ENCODE measurements at places on chromosomes 7 and 10.

DNA sequence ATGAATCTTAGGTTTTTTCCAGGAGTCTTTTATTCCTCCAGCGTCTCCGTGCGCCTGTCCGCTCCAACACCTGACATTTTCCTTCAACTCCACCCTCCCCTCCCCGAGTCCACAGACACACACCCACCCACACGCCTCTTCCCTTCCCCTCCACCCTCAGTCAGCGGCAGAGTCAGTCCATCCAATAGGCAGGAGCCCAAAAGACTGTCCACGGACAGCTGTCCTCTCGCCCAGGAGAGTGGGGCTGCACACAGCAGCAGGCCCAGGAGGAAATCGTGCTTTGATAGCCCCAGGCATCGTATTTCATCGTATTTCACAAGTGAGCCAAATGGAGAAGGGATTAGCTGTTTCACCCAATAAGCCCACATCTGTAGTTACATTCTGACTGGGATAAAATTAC, 285.1 kb downstream of the ZEB1 start:
- no peak for DNase-seq

DNA sequence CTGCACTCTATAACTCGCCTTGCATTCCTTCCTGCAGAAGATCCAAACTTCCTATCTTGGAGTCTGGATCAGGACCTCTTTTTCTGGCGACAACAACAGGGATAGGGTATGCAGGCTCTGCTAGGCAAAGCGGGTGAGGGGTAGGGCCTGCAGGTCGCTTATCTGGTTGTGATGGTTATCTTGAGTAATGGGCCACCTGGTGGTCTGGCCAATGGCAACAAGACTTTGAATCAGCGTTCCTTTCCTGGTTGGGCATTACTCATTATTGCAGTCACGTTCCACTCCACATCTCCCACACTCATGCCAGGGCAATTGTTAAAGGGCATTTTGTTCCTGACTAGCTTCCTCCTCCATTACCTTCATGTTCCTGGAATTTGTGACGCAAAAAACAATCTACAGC, 48.4 kb upstream of the PLXDC2 start:
- no peak for DNase-seq

DNA sequence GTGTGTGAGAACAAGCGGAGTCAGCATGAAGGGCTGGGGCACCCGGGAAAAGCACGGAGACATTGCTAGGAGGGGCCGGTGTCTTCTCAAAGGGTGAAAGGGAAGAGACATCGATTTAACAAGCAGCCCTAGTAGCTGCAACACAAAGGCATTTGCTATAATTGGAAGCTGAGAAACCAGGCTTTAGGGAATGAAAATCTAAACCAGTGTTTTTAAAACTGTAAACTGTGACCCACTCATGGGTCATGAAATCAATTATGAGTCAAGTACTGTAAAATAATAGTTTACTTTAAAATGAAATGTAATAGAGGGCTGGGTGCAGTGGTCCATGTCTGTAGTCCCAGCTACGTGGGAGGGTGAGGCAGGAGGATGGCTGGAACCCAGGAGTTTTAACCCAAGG, 128.7 kb upstream of the RHEB start:
- DNase-seq, result no peak

DNA sequence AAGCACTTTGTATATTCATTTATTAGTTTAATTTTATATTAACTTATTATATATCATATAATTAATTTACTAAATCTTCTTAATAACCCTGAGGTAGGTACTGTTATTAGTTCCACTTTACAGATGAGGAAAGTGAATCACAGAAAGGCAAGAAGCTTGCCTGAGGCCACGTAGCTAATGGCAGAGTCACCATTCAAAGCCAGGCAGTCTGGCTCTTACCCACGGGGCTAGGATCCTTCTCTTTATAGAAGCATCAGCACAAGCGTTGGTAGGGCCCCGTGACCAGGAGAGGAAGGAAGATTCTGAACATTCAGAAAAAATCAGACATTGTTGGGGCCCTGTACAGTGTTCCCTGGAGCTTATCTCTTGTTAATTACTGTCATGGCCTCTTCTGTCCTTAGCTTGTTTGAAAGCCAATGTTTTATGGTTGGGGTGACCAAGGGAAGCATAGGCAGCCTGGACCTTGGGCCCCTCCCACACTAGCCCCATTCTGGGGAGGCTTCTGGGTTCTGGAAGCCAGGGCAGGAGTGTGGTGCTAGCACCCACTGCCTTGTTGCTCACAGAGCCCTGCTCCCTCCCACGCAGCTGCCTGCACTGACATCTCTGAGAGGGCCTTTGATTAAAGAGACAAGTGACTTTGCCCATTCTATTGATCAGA, 31.1 kb upstream of the SLF2 start:
- DNase-seq, result no peak

DNA sequence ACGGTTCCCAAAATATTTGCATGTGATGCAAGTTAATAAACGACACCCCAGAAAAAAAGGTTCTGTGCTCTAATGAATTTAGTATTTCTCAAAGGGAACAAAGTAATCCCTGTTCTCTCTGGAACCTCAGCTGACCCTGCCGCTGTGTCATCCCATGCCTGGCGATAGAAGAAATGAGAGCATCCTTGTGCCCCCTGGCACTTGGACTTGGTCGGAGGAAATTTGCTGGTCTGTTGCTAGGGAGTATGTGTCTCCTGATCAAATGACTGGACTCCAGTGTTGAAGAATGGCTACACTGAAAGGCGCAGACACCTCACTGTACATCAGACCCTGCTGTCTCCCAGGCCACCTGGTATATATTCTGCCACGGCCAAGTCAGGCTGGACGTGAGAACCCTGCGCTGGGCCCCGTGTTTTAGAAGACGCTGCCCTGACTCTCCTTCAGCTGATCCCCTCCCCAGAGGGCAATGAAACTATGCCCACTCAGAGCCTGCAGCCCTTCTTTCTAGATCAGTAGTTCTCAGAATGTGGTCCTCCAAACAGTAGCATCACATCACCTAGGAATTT, 67.2 kb downstream of the THNSL1 start:
- no peak for DNase-seq

DNA sequence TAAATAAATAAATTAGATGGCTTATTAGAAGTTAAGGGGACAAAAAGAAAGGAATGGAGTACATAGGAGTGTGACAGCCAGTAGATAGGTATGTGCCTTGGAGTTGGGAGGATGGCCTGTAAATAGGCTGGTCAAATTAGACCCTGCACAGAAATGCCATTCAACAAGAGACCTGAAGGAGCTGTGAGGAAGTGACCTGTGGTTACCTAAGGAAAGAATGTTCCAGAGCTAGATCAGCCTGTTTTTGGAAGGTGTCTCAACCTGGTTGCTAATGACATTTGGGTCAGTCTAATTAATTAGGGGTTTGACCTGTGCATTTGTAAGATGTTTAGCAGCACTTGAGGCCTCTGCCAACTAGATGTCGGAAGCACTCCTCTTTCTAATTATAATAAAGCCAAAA, 315.3 kb upstream of the PLXDC2 start:
- DNase-seq, result no peak

GRCh38 chr10:99431190-99431760, 851 bp upstream of the GOT1 start:
- no peak for DNase-seq

- no peak for DNase-seq
Observed at GRCh38 chr10:100501423-100501822, 18.2 kb downstream of the SEC31B start.

DNA sequence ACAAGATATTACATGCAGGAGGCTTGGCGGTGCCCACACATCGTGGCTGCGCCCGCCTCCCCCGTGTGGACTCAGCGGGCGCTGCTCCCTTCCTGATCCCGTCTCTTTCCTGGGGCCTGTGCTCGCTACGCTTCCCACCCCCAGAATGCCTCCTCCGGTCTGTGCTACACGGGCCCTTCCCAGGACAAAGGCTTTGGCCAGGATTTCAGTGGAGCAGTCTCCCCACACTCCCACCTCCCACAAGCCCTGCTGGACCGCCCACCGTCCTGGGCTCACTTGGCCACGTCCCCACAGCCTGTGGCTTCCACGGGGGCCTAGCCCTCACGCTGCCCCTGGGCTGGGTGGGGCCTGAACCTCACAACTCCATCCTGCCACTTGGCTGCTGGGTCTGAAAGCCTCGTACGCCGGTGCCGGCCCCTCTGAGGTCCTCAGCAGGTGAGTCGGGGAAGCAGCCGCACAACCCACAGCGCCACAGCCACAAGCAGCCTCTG, 17.3 kb downstream of the CFAP46 start:
- no peak for DNase-seq

DNA sequence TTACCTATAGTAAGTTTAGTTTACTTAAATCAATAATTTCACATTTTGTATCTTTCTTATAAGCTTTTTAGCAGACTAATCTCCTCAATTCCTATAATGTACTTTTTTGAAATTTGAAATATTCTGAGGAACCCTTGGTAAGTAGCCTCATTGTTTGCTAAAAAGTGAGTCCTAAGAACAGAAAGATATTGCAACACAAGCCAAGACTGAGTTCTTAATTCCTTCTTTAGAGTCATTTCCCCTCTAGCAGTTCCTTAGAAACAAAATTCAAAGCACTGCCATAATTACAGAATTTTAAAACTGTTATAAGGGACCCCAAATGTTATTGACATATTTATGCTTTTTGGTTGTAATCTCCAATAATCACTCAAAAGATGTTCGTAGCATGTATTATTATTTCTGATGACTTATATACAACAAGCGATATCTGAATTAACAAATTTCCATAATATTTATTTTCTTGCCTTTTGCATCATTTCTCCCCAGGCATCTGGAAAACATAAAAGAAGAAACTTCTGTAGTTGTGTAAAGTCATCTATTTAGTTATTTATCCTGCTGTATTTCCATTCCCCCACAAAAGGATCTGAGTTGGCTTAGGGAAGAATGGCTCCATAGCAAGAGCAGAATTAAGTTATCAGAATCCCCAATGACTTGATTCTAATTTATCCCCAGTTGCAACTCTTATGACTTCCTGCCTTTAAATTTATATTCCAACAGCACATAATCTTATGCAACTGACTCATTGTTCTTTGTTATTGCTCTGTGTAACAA, 67.8 kb downstream of the TMEM26 start:
- no peak for DNase-seq

DNA sequence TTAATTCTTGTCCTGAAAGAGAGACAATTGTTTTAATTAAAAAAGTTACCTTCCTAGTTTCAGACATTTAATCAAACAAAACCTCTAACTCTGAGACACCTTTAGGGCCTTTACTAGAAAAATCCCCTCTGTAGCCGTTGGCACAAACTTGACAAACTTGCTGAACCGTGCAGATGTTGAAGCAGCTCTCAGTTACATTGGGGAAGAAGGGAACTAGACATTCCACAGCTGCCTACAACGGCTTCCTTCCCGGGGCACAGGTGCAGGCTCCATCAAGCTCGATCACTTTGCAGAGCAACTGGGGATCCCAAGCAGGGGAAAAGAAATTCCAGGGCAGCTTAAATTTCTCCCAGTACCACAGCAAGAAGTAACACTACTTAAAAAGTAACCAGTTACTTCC, 141.3 kb downstream of the SKAP2 start:
- no peak for DNase-seq

- no peak for DNase-seq
Observed at GRCh38 chr7:90487808-90488207, 18.4 kb downstream of the PTTG1IP2 start.

GRCh38 chr7:44775383-44776107, 20.9 kb upstream of the PPIA start:
- no peak for DNase-seq

DNA sequence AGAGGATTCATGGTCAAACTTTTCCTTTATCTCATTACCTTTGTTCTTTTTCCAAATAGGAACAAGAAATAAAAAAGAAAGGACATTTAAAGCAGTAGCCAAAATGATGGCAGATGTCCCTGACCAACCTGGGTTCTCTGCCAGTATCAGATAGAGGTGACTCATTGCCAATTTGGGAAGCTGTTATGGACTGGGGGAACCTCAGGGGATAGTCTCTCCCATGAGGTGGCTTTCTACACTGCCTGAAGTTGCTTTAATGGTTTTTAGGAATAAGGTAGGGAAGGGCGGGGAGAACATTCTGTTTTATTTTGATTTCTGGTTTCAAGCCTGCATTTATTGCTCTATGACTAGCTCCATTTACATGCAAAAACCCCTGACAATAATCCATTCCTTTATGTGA, 457.9 kb upstream of the TPK1 start:
- no peak for DNase-seq

- no peak for DNase-seq
Observed at GRCh38 chr10:129958629-129959543, 5.2 kb downstream of the EBF3 start.

DNA sequence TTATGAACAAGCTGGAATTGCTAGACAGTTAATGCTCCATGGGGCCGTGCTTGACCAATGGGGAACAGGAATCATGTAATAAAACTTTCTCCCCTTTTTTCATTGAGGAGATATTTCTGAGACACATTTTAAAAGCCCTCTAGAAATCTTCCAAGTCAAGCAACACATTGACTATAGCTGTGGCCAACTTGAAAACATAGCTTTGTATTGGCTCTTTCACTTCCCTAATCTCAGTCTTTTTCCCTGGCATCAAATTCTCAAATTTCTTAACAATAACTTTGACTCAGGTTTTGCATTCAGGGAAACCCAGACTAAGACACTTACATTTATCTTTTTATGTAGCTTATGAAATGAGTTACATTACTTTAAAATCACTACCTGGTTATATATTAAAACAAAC, 947.1 kb upstream of the MBL2 start:
- DNase-seq, result no peak

DNA sequence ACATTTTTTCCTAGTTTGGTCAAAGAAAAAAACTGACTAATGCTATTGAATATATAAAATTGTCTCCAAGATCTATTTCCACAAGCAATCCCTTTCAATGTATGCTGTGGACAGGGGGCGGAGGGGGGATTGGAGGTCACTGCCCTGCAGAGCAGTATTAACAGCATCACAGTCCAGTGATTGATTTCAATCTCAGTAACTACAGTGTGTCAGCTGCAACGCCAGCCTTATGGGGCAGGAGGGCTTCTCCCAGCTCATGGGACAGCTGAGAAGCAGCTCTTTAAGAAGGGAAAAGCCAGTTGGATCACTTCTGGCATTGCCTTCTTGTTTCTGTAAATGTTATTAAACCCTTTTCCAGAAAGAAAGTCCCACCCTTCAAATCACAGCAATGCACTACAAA, 65.0 kb downstream of the RAPGEF5 start:
- no peak for DNase-seq

- DNase-seq, result no peak
Observed at GRCh38 chr10:89741126-89741762, 39.9 kb downstream of the KIF20B start.

- no peak for DNase-seq
Observed at GRCh38 chr7:73838642-73839041, 3.7 kb downstream of the METTL27 start.

DNA sequence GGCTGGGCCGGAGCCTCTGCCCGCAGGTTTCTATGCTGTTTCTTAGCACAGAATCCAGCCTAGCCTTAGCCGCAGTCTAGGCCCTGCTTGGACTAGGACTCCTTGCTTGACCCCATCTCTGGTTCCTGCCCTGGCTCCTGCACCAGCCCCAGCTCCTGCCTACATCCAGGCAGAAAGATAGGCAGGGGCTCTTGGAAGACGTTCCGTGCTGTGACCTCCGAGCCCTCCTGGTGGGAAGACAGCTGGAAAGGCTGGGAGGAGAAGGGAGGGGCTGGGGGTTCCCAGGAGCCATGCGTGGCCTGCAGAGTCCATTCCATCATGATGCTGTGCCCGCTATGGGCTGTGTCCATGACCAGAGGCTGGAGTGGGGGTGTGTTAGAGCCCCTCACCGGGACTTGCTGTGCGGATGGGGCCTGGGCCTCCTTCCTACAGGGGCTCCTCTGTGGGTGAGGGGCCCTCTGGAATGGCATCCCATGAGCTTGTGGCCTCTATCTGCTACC, 26.2 kb downstream of the RAMP3 start:
- no peak for DNase-seq

- no peak for DNase-seq
Observed at GRCh38 chr10:114374053-114374791, 30.1 kb downstream of the AFAP1L2 start.

- no peak for DNase-seq
Observed at GRCh38 chr7:32204361-32205018, 134.3 kb upstream of the PDE1C start.
